ENCODE measurements at places on chromosomes 6 and 20.

GRCh38 chr6:136609873-136610706, 59.9 kb upstream of the MAP7 start:
- no peak for DNase-seq

DNA sequence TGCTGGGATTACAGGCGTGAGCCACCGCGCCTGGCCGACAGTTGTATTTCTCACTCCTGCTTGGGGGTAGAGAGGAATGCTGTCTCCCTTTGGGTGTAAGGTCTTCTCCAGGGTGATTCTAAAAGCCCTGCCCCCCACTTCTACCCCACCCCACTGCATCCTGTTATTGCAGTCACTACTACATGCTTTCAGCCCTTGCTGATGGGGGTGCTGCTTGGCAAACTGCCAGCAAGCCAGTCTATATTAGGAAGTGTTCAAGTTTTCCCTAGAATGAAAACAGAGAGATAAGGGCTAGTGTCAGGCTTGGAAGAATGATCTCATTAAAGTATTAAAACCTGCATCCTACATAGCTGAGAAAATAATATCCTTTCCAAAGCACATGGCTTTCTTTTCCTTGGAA, 31.3 kb downstream of the TTI1 start:
- no peak for DNase-seq

GRCh38 chr6:152232501-152233151, 404.5 kb downstream of the SYNE1 start:
- no peak for DNase-seq

DNA sequence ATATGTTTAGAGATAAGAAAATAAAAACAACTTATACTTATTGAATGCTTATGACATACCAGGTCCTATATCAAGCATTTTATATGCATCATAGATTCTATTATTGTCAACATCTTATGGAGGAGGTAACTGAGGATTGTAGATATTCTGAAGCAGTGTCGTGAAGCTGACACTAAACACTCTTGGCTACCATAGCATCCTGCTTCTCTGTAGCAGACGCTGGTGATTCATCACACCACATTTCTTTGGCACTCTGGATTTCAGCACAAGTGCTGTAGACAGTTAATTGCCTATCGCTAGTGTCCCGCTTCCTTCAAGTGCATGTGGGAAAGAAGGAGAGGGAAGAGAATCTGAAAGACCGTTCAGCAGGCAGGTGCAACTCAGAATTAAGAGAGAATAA, 317.1 kb downstream of the PLCB1 start:
- no peak for DNase-seq

GRCh38 chr20:36074983-36075382, 79.6 kb upstream of the EPB41L1 start:
- DNase-seq: no peak

DNA sequence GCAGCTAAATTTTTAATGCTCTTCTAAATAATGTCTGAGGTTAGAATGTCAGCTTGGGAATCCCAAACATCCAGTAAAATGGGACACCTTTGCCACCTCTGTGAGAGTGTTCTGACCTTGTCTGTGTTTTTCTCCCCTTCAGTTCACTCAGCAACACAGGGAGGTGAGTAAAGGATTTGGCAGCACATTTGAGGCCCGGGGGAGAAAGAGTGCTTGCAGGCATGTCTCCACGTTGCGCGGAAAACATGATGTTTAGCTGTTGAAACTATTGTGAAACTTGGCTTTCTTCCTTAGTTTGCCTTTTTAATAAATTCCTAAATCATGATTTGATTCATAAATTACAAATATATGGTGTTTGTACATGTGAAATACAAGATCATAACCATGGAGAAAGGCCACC, 707.8 kb upstream of the FLRT3 start:
- DNase-seq: no peak

DNA sequence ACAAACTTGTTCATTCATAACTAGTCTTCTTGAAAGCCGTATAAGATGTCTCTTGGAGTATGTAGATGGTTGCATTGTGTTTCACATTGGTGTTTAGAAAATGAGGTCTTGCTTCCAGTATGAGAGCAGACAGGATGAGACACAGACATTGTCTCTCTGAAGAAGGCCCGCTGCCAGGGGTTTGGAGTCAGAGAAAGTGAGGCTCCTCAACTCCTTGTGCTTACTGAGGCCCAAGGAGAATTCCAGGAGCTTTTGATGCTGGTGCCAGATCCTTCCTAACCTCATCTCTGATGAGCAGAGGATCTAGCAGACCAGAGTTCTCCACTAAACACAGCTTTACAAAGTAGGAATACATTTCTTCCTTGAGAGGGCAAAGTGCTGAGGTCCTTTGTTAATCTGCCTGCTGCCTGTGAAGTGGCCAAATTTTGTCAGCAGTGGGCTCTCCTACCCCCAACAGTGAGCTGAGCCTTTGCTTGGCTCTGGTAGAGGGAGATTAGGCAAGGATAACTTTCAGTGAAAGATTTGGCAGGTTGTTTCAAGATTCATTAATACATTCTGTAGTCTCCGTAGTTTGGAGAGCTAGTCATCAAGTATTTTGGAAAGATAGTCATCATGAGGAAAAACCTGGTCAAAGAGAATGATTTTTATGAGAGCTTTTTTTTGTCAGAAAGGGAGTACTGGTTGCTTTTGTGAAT, 9.7 kb downstream of the MAPRE1 start:
- DNase-seq: no peak

DNA sequence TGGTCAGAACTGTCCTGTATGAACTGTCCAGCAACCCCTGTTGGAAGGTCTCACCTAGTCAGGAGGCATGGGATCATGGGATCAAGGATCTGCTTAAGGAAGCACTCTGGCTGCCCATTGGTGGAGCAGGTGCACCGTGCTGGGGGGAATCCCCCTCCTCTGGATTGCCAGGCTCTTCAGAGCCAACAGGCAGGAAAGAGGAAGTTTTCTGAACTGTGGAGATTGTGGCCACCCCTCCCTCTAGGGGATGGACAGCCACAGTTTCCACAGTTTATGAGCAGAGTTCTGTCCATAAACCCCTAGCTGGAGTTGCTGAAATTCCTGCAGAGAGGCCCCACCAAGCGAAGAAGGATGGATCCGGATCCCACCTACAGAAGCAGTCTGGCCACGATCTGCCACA, 13.0 kb upstream of the HLA-DQB1 start:
- DNase-seq: no peak

DNA sequence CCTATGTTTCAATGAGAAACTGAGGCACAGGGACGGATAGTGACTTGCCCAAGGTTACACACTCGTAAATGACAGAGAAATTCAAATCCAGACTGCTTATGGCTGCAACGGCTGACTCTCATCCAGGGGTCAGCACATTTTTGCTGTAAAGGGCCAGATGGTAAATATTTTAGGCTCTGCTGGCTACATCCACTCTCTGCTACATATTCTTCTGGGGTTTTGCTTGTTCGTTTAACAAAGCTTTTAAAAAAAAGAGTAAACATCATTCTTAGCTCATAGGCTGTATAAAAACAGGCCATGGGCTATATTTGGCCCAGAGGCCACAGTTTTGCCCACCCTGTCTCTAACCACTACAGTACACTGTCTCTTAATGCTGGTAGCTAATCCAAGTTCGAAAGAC, 103.4 kb downstream of the PREX1 start:
- DNase-seq: no peak

Measured in T-helper 2 cell (primary cell).